ENCODE measurements at places on chromosomes 7 and 10. TPM values are rescaled to one million over a fixed set of nuclear protein-coding genes. Genes with fewer than 3 reads are reported as not detected.
A peak's percentile ranks its signal among the peaks of the same experiment; 100 is the strongest.

DNA sequence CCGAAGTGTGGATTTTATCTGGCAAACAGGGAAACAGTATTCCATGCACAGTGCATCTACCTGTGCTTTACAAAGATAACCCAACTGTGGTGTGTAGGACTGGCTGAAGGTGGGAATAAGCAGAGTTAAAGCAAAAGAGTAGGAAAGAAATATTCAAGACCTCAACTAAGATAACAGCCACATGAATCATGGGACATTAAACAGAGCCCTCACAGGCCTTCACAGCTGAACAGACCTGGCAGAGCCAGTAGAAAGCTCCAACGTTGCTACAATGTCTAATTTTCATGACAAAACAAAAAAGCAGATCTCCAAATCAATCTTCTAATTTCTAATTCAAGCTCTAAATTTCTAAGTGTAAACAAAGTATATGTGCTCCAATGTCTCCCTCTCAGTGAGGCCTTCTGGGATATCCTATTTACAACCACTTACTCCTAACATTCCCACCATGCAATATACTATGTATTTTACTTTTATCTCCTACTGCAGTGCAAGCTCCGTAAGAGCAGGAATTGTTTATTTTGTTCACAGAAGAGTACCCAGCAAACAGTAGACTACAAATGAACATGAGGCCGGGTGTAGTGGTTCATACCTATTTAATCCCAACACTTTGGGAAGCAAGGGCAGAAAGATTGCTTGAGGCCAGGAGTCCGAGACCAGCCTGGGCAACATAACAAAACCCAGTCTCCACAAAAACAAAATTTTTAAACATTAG is 63.5 kb downstream of the UBE2H start:
- DNase-seq, result no peak

- no peak for DNase-seq
Measured at GRCh38 chr7:47492716-47493325, 89.1 kb downstream of the TNS3 start.

DNA sequence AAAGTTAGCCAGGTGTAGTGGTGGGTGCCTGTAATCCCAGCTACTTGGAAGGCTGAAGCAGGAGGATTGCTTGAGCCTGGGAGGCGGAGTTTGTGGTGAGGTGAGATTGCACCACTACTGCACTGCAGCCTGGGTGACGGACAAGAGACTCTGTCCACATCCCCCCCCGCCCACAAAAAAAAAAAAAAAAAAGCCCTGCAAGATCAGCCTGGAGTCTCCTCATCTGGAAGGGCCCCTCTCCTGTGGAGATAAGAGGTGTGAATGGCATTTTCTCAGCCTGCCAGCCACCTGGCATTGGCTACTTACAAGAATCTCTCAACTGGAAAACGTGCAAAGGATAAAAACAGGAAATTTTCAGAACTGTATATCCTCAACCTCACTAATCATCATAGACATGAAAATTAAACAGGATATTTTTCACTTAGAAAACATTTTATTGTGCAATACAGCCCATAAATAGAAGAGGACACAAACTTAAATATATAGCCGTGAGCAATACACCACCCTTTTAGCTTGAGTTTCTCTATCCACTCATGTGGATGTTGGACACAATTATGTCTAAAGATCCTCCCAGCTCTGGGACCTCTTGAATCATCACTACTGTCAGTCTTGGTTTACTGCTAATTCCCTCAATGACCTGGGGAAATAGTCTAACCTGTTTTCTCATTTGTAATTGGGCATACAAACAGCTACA is 11.3 kb upstream of the TSPAN15 start:
- DNase-seq, result peak; percentile 59

- no peak for DNase-seq
Measured at GRCh38 chr10:74651565-74651964, 174.8 kb upstream of the KAT6B start.

DNA sequence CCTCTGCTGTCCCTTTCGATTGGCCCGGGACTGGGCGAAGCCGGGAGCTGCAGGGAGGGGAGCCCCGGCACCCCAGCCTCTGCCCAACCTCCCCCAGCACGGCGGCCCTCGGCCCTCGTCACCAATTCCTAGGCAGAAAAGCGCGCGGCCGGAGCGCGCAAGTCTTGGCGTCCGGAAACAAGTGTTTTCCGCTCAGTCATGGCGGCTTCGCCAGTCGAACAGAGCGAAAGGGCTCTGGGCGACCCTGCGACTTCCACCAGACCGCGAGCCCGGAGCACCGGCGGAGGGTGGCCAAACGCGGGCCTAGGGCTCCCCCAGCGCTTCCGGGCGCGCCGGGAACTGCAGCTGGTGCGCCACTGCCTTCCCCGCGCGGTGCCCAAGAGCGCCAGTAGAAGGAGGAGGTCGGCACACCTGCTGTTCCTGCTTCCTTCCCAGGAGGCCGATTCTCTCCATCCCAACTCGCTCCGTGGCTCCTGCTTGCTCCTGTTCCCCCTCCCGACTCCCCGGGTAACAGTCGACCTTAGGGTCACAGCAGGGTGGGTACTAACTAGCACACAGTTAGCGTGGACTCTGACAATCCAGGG is 729.9 kb downstream of the ZWINT start:
- peak; percentile 81 for DNase-seq

- DNase-seq, result no peak
Measured at GRCh38 chr7:148192491-148192890, 398.1 kb upstream of the C7orf33 start.

WEE2 gene
- total RNA-seq, result not detected

MSMB gene
- total RNA-seq, result not detected

Measured in NCI-H460 (cell line).